Pulmonary artery endothelial cell (primary cell): ENCODE measurements at places on chromosomes 6 and 20. TPM values are rescaled to one million over a fixed set of nuclear protein-coding genes. Genes with fewer than 3 reads are reported as not detected.
A peak's percentile ranks its signal among the peaks of the same experiment; 100 is the strongest.

DNA sequence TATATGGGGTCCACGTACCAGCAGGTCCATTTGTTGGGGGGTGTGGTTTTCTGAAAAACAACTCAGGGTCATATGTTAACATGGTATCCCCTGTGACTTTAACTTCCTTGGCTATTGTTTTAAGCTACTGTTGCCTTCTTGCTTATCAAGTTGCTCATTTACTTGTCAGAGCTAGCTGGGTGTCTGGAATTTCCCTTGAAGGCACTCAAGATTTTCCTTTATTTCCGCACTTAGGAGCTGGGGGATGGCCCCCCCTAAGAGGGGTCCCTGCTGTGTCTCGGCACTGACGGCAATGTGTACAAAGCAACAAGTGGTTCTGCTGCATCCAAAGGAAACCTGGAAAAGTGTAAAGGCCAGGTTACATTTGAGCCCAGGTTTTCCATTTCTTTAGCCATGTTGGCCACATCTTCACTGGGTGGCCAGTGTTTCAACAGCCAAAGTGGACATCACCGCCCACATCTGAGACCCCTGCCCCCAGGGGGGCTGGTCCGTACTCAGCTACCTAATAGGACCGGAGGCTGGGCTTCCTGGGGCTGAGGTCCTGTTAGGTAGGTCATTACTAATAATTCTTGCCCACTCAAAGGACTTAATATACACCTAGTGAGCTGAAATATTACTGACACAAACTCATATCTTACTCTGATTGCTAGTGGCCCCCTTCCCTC lies 24.8 kb upstream of the SYNDIG1 start:
- DNase-seq: no peak

DNA sequence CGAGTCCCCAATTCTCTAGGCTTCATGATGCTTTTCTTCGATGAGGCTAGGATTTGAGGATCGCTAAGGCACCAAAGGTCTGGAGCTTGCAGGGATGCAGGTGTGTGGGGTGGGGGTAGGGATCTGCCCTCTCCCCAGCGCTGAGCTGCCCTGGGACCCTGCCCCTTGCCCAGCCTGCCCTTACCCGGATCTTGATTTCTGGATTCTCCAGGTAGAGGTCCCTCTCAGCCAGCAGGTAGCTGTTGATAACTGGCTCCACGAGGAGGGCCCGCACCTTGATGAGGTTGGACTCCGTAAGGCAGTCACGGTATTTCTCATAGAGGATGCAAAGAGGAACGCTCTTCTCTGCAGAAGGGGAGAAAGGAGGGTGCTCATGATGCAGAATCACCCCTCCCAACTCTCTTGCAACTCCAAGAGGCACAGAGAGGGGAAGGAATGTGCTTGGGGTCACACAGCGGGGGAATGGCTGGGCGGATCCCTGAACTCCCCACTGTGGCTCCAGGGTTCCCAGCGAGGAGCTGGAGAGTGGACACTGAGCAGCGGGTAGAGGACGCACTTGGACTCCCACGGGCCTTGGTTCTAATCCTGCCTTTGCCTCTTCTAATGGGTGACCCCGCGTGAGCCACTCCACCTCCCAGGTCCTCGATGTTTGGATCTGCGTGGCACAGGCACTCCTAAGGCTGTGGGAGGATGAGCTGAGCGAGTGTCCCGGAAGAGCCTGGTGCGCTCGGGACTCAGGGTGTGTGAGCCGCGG lies 32.7 kb downstream of the TGM2 start:
- no peak for DNase-seq

DNA sequence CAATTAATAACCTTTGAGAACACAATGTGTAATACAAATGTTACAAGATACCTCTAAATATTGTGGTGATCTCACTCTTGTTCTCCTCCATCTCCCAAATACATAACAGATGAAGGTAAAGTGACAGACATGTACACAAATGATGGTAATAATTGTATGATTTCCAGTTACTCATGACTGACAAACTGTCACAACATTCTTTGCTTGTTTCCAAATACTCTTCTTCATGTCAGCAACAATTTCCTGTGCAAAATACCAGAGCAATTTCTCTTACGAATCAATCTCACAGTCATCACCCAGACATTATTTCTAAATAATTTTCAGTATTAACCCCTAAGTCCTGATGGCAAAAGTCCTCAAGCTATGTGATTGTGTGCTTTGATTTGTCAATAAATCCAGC lies 92.9 kb downstream of the RPS12 start:
- DNase-seq: no peak

TFAP2A gene
- 0.78 and 2.1 TPM in 2 replicates for total RNA-seq

- DNase-seq: no peak
These were observed 8.3 kb upstream of the VWA7 start for GRCh38 chr6:31785475-31785874.

DNA sequence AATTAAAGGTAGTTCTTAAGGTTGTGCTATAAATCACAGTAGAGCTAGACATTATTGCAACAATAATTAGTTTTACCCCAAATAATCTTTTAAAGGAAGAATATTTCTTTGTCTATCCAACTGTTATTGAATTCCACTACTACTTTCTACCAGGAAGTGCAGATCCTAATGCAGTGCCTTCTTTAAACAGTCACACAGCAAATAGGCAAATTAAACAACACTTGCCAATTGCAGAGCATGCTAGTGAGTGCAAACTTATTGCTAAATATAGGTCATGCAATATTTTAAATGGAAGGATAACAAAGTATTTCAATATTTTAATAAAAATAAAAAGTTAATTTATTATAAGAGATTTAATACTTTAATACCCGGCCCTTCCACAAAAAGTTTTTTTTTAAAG lies 107.3 kb upstream of the BCLAF1 start:
- DNase-seq: no peak

TP53TG5 gene
- total RNA-seq: not detected in 2 replicates

- DNase-seq: no peak
These were observed 669.9 kb upstream of the ID4 start for GRCh38 chr6:19167251-19167650.

LY6G6F gene
- not detected in 2 replicates for total RNA-seq

GRCh38 chr6:146357578-146358430 lies 185.8 kb upstream of the RAB32 start:
- peak; percentile 78 for DNase-seq

GRCh38 chr6:22917344-22917743 lies 348.0 kb downstream of the HDGFL1 start:
- DNase-seq: no peak

GRCh38 chr6:5435449-5435848 lies 174.1 kb downstream of the FARS2 start:
- no peak for DNase-seq

PHACTR3 gene
- not detected in 2 replicates for total RNA-seq

CLVS2 gene
- total RNA-seq: not detected in 2 replicates

- no peak for DNase-seq
These were observed 111.1 kb downstream of the UST start for GRCh38 chr6:148857798-148858390.

DNA sequence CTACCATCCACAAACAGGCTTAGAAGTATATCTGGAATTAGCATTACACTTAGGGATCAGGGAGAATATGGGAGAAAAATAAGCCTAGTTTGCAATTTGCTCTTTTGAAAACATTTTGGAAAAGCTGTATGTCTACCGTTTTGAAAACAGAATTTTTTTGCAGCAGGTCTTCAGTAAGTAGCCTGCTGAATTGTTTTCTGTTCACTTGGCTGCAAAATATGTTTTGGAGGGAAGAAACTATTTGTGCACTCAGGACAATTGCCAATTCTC lies 39.6 kb downstream of the ILRUN start:
- DNase-seq: no peak

DNA sequence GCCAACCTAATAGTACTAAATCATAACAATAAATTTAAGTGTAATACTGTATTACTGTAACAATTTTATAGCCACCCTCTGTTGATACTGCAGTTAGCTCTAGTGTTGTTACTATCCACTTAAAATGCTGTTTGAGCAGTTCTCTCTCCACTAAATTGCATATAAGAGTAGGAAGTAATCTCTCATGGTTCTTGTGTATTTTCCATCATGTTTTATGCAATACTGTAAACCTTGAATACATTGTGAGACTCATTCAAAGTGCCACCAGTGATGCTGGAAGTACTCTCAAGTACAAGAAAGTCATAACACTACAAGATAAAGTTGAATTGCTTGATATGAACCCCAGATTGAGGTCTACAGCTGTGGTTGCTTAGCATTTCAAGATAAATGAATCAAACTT lies 65.5 kb downstream of the WASF1 start:
- DNase-seq: no peak

- DNase-seq: no peak
These were observed 75.1 kb upstream of the B3GAT2 start for GRCh38 chr6:71031912-71032311.

DNA sequence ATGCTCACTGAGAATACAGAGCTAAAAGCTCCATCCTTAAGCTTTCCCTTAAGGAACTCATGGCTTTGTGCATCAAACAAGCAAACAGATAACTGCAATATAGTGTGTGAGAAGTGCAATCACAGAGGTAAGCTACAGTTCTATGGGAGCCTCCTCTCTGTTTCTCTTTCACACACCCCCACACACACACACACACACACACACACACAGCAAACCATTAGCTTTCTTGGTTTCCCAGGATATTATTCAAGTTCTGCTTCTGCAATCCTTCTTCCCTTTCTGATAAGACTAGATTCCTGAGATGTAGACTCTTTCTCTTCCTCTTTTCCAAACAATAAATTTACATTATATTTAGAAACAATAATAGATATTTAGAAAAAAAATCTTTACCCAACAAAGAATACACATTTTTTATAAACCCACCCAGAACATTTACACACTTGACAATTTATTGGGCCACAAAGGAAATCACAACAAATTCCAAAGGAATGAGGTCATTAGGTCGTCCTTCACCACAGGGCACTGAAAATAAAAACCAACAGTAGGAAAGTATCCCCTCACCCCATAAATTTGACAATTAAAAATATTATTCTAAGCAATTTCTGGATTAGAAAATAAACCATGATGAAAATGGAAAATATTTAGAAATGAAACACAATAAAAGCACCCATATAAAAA lies 9.3 kb upstream of the GFOD1 start:
- DNase-seq: no peak

XKR7 gene
- total RNA-seq: not detected in 2 replicates

DNA sequence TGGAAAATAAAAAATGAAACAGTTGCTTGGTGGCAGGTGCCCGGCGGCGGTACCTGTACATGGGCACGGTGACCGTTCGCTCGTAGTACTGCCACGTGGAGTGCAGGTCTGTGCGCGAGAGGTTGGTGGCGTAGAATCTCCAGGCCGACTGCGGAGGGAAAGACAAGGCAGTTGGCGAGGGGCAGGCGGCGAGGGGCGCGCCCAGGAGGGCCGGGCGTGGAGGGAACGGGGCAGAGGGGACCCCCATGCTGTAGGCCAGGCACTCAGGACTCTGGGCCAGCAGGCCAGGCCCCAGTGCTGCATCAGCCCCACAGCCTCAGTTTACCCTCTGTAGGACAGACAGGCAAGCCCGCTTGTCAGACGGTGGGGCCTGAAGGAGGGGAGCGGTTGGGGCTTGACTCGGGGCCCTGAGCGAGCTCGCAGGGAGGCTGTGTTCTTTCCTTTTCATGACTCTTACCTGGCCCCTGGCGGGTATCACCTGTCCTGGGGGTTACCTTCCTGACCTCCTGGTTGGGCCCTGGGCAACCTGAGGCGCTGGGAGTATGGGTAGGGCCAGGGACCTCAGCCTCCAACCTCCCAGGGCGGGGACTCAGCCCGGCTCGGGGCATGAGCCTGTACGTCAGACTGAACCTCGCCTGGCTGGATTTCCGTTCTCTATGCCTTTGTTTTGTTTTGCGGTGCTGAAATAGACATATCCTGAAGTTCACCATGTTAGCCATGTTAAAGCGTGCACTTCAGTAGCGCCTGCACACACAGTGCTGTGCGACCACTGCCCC lies 38.5 kb downstream of the KCNQ2 start:
- no peak for DNase-seq

BNIP5 gene
- not detected in 2 replicates for total RNA-seq

- DNase-seq: no peak
These were observed 330 bp downstream of the CGA start for GRCh38 chr6:87094576-87094975.

DNA sequence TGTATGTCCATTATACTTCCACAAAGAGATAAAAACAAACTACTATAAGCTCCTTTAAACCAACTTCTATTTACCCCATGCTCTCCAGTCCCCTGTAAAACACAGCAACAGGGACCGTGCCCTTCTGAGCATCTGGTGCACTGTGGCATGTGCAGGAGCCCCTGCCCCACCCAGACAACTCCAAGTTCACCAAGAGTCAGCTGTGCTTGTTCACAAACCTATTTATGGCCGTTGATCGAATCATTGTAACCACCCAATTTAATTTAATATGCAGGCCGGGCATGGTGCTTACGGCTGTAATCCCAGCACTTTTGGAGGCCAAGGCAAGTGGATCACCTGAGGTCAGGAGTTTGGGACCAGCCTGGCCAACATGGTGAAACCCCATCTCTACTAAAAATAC lies 13.7 kb upstream of the BLCAP start:
- DNase-seq: no peak

OGFRL1 gene
- total RNA-seq: 15.8 and 17.6 TPM in 2 replicates

PRDM13 gene
- total RNA-seq: not detected in 2 replicates

DNA sequence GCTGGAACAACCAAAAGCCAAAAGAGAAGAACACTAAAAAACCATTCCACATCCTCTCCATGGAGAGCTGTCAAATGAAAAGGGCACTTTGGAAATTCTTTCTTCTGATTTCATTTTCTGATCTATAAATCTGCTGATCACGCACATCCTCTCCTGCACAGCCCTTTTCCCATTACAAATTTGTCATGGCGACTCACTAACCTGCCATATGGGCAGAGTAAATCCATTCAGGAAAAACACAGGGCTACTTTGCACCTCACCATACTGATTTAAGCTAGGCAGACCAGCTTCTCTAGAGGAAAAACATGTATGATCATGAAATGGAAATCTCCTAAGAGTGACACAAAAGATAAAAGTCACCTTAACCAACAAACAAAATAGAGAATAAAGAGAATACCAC lies 26.0 kb downstream of the TOMM6 start:
- DNase-seq: no peak

DNA sequence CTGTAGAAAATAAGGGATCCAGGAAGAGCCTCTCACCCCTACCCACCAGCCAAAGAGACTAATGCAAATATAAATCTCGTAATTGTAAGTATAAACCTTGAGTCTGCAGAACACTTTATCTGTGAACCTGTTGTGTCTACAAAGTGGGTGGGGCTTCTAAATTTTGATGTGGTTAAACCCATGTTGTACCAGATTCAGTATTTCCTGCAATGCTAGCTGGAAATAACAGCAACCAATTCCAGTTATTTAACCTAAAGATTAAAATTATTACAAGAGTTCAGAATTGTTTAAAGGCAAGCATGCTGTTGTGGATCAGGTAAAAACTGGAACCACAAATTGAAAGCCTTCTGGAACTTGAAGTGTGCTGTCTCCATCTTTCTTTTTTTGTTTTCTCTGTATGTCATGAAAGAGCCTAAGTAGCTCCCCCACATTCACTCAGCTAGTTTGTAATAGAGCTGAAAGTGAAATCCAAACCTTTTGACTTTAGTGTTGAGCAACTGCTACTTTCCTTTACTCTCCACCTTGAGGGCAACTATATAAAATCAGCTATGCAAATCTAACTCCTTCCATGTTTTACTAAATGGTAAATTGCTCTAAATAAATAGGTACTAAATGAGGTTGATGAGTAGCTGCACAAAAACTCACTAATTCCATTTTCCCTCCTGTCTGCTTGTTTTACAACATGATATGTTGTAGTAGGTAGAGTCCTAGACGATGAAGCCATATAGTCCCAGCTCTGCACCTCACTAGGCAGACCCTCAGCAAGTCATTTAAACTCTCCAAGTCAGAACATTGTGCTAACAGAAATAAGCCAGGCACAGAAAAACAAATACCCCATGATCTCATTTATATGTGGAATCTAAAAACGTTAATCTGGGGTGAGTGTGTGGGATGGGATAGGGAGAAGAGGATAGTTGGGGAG lies 17.9 kb upstream of the THEMIS start:
- DNase-seq: no peak

- no peak for DNase-seq
These were observed 15.7 kb downstream of the MTG2 start for GRCh38 chr20:62198496-62198895.
